ENCODE measurements at places on chromosomes 4 and X. TPM values are rescaled to one million over a fixed set of nuclear protein-coding genes. Genes with fewer than 3 reads are reported as not detected.

Gene GRID2
- not detected for total RNA-seq

GRCh38 chrX:46168254-46168653, 377.0 kb downstream of the ZNF674 start:
- DNase-seq, result no peak

Gene FRMD7
- not detected for total RNA-seq

- no peak for DNase-seq
These were observed 19.6 kb upstream of the IQCM start for GRCh38 chr4:149835280-149835679.

DNA sequence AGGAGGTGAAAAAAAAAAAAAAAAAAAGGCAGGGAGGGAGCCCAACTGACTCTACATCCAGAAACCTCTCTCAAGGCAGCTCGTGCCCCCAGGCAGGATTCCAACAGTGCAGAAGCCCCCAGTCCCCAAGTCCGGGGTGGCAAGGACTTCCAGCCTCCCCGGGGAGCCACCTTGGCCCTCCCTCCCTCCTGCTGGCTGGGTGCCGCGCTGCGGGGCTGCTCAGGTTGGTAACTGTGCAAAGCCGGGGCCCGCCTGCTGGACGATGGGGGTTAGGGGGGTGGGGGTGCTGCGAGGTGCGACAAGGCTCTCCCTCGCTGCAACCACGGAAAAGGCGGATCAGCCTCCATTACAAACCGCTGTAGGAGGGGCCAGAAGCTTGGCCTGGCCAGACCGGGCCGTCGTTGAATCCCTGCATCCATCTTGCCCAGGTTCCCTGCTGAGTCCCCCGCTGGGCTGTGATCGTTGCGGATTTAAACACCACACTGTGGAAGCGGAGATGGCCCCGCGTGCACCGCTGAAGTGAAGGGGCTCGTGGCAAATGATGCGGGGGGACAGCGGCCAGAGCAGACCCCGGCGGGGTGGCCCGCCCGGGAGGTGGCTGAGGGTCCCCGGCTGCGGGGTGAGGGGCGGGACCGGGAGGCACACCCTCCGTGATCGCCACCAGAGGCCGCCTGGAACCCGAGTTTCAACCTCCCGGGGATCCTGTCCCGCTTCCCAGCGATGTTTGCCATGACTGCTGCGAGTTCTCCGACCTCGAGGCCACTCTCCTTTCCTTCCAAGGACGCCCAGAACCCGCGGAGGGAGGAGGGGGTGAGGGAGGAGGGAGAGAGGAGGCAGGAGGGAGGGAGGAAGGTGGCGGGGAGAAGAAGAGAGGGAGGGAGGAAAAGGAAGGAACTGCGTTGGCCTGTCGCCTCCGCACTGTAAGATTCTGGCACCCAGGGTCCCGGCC, 58.0 kb upstream of the DDX3X start:
- DNase-seq, result no peak

- DNase-seq, result no peak
These were observed 154.2 kb upstream of the FAM9B start for GRCh38 chrX:9188117-9188516.

DNA sequence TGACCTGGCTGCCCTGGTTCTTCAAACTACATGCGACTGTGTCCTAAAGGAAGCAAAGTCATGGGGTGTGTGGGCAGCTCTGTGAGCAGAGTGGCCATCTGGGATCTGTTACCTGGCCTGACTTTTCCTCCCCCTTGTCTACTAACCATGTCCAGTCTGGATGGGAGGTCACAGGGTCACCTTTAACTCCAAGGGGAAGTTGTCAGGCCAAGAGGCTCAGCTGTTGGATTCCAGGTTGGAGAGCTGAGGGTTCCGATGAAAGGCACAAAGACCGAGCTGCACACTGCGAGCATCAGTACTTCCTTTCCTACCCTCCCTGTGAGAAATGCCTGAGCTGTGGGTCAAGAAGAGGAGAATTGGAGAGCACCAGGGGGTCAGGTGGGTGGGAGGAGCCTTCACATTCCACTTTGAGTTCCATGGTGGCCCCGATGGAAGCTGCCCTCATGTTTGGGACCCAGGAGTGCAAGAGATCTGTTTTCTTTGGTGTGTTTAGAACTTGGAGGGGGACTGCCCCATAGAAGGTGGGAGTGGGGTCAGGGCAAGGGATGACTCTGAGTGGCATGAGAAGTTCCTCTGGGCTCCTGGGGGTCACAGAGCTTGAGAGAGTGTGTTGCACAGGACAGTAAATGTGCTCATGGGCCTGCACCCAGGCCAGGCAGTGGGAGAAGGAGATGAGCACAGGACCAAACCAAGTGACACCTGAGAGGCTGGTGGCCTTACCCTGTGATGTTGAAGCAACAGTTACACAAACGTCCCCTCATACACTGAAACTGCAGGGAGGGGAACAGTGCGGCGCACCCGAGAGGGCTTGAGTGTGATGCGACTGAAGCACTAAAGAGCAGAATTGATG, 36.2 kb downstream of the RGS12 start:
- DNase-seq, result no peak

GRCh38 chrX:22629105-22629725, 356.5 kb downstream of the CBLL2 start:
- no peak for DNase-seq
